NCI-H187 treated with DMSO at 0.1 percent for 48 hours (cell line): ENCODE measurements at places on chromosomes 3 and 15.
A peak's percentile ranks its signal among the peaks of the same experiment; 100 is the strongest.

DNA sequence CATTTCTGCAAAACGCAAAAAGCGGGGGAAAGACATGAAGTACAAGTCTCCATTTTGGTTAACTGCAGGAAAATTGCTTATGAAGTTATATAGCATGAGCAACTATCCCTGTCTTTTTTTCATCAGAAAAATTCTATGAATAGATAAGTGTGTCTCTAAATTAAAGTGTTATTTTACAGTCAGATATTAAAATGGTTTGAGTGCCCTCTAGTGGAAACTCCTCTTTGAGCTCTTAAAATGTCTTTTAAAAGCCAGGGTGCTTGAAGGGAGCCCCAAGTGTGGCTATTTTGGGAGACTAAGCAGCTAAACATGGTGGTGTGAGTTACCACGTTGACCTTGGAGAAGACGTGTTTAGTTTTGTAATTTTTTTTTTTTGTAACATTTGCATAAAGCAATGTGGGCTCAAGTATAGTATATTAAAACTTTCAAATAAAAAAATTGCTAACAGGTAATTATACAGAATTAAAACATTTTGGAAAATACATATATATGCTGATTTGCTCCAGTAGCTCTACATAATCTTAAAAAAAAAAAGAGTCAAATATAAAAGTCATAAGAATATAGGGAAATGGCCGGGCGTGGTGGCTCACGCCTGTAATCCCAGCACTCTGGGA lies 77.2 kb downstream of the PPP2R3A start:
- no peak for DNase-seq

- DNase-seq, result no peak
Observed at GRCh38 chr3:17322106-17322793, 420.2 kb downstream of the TBC1D5 start.

GRCh38 chr3:105158286-105158685 lies 208.4 kb upstream of the ALCAM start:
- no peak for DNase-seq

- no peak for DNase-seq
Observed at GRCh38 chr3:152289708-152290107, 21.0 kb downstream of the MBNL1 start.

DNA sequence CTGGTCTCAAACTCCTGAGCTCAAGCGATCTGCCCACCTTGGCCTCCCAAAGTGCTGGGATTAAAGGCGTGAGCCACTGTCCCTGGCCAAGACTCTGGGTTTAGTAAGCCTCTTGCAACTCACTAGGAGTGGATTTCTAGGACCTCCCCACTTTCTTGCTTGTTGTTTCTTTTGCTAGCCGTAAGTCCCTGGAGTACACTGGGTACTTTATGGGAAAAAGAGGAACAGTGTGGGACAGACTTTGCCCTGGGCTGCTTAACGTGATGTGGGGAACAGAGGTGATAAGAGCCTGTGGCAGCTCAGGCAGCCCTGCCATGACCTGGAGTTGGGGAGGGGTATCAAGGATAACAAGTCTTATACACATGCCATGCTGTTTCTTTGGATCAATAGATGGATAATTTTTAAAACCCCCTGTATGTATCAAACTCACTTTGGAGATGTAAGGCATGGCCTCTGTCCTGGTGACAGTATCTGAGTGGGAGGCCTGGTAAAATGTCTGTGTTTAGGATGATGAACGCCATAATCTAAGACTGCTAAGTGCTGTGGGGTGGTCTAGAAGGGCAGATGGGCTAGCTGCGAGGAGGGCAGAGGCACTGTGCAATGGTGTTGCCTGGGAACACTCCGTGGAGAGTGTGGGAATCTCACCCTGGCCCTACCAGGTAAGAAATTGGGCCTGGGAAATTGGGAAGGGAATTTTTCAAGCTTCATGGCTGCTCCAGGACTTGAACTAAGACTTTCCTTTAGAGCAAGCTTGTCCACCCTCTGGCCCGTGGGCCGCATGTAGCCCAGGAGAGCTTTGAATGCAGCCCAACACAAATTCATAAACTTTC lies 54.8 kb downstream of the SMAD3 start:
- no peak for DNase-seq

GRCh38 chr3:15345608-15346137 lies 13.3 kb upstream of the SH3BP5 start:
- no peak for DNase-seq

DNA sequence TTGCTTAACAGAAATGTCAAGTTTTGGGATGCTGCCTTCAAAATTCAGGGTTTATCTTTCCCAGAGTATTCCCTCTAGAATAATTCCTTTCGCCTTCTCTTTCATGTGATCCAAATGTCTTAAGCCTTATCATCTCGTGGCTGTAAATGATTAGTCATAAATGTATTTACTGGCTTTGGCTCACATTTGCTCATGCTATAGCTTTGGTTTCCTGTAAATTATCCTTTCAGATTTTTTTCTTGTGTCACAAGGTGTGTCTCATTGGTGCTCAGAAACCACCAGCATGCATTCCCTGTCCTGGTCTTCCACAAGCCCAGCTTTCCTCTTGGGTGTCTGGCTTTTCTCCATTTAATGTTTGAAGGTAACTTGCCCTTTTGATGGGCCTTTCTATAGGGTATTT lies 692.7 kb upstream of the ALCAM start:
- DNase-seq, result no peak

- no peak for DNase-seq
Observed at GRCh38 chr15:74727727-74728126, 2.4 kb upstream of the CYP1A1 start.

DNA sequence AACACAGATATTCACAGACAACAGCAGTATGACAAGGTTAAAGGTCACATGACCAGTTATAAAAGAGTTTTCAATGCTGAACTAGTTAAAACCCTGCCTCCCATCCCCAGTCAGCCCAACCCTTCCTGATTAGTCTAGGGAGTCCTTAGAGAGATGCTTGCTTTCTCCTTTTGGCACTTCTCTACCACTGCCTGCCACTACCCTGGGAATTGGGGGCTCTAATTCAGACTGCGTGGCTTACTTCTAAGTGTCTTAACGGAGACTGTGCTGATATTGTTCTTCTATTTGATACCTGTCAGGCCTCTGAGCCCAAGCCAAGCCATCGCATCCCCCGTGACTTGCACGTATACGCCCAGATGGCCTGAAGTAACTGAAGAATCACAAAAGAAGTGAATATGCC lies 11.7 kb upstream of the TRA2B start:
- DNase-seq, result no peak

DNA sequence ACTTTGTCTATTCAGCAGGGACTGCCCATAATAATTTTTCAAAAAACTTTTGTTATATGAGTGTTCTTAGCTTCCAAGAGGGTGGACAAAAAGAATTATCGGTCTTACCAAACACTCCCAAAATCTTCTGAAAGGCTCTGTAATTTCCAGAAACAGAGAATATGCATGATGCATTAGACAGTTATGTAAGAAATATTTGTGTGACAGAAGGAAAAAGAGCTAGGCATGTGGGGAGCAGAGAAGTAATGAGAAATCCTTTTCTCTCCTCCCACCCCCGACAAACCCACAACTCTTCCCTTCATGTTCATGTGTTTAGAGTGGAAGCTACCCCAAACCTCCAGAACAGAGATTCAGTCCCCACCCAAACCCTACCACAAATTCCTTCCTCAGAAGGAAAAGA lies 86.8 kb downstream of the MYO5A start:
- no peak for DNase-seq

DNA sequence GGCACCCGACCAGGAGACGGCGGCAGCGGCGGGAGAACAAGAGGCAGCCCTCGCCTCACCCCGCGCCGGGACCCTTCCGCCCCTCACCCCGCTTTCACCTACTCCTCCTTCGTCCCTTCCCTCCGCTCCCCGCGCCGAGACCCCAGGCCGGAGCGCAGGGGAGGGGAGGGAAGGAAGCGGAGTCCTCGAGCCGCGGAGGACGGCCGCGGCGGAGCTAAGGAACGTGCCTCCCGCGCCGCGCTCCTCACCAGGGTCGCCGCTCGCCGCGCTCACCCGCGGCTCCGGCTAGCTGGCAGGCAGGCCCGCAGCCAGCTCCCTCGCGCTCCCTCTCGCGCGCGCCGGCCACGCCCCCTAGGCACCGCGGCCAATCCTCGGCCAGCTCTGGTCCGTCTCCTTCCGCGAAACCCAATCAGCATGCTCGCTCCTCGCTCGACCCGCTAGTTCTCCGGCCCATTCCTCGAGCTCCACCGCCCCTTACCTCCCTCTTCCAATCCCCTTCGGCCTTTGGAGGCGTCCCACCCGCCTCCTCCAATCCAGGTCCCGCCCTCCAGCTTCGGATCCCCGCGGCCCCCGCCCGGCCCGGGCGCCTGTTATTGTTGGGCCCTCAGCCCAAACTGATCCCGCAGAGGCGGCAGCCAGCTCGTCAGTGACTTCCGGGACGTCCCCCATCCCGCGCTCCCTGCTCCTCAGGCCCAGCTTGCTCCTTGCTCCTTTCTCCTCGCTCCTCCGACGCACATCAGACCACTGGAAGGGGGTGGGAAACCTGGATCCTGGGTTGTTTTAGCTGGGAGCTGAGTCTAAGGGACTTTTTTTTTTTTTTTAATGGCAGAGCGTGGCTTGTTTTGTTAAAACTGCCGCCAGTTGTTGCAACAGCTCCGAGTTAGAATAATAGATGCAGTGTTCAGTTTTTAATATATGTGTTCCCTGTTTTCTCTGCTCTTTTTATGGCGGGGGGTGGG lies at the start of gene DCBLD2:
Gene DCBLD2, minus strand, starts transcription at position 304 of the 959 bp plus-strand sequence. CDS start 369 bp downstream, outside the sequence.
- DNase-seq, result peak; percentile 90

- DNase-seq, result no peak
Observed at GRCh38 chr3:195204360-195205163, 66.4 kb downstream of the XXYLT1 start.

DNA sequence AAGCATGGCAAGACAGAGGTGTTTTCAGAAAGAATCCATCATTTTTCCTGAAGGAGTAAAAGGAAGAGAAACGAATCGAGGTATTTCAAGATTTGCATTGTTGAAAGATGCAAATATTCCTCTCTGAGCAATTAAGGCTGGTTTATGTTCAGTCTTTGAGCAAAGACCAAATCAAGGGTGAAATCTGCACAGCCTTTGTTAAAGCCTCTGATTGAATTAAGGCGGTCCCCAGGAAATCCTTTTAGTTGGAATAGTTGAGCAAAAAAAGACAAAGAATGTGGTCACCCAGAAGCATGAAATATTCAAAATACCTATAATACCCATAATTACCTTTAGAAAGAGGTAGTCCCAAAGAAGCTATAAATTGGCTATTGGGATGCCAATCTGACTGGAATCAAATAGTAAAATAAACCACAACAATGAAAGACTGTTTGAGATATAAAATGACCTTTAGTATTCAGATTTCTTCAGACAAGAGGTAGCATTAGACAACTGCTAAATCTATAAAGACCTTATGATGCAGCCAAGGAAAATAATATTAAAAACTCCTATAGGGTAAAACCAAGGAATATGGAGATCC lies 1218.1 kb downstream of the ROBO2 start:
- DNase-seq, result no peak

DNA sequence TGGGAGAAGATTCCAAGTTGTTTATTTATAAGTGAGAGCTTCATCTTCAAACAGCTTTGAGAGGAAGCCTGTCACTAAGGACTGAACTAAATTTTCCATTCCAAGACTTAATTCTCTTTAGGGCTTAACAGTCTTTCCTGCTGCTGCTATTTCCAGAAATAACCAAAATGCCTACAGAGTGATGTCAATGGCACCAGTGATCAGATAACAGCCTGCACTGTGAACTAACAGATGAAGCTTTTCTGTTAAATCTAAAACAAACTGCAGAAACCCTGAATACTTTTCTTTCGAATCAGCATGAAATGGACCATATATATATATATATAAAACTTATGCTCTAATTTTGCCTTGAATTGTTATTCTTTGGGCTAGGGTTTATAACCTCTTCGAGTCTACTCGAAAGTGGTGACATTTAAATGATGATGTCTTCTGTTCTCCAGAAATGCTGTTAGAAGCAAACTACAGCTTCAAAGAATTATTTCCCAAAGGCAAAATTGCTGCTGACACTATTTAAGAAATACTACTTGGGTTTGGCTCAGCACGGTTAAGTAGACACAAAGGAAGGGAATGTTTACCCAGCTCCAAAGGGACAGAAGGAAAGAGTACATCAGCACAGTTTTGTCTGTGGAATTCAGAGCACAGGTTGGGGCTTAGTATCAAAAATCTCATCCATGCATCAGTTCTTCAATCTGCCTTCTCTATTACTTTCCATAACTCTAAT lies 238.5 kb upstream of the LRRN1 start:
- no peak for DNase-seq

GRCh38 chr3:130457671-130458070 lies 59.3 kb upstream of the COL6A6 start:
- no peak for DNase-seq

DNA sequence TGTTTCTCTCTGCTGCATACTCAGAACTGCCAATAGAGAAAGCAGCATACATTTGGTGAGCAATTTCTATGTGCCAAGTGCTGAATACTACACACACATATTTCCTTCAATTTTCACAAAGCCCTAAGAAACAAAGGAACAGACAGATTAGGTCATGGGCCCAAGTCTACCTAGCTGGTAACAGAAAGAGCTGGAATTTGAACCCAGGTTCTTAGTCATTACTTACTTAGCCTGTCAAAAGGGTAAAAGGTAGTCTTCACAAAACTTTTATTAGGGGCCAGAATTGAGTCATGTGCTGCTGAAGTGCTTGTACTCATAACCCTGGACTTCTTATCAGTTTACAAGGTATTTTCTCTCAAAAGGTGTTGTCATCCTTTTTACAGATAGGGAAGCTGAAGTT lies 10.4 kb upstream of the ABHD17C start:
- DNase-seq, result no peak
